NCI-H524 treated with DMSO at 0.1 percent for 48 hours (cell line): ENCODE measurements at places on chromosomes 5 and 9.

DNA sequence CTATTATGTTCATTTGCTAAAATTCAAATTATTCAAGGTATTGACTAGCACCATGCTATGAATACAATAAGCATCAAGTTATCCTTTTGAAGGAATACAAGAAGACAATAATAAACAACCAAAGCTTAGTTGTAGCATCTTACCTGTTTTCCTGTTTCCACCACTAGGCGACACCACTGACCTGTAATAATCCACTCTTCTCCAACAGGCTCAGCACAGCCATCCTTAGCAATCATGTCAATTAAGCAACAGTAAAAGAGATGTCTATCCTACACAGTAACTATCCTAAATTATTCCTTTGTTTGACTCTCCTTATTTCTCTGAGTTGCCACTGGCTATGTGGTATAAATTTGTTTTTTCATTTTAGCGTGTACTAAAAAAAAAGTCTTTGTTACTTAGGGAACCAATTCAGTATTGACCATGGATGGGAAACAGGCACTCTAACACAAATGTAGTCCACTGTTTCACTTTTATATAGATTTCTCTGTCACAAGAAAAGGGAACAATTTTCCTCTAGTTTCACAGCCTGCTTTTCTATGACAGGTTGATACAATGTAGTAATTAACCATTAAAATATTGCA lies 46.2 kb downstream of the PCA3 start:
- no peak for DNase-seq

GRCh38 chr5:11234501-11234911 lies 473.5 kb upstream of the DAP start:
- no peak for DNase-seq

DNA sequence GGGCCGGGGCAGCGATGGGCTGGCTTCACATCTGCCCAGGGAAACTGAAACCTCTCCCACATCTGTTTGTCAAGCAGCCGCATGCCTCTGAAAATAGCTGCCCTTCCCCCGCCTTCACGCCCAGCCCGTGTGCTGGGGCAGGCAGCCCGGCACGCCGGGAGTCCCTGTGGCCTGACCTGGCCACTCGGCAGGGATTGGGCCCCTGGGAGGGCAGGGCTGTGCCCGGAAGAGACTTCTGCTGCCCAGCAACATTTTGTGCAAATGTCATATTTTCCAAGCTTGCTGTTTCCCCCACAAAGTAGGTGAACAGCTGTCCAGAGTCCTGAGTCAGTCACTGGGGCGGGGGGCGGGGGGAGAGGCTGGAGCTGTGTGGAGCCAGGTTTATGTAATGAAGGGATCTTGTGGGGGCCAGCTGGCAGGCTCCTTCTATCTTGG lies 8.2 kb downstream of the COL27A1 start:
- DNase-seq = no peak

DNA sequence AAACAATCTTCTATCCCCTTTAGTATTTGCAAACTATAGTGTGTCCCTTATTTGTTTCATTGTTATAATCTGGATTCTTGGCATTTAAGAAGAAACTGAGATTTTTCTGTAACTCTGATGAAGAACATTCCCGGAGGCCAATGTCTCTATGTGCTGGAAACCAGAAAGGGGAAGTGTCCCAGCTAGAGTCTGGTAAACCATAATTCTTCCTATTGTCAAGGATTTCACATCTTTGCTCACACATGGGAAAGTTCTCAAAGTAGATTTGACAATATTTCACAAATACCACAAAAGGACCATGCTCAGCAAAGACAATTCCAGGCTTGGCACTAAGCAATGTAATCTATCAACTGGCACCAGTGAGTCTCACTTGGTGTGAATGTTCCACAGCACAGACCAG lies 146.8 kb downstream of the MUSK start:
- no peak for DNase-seq

DNA sequence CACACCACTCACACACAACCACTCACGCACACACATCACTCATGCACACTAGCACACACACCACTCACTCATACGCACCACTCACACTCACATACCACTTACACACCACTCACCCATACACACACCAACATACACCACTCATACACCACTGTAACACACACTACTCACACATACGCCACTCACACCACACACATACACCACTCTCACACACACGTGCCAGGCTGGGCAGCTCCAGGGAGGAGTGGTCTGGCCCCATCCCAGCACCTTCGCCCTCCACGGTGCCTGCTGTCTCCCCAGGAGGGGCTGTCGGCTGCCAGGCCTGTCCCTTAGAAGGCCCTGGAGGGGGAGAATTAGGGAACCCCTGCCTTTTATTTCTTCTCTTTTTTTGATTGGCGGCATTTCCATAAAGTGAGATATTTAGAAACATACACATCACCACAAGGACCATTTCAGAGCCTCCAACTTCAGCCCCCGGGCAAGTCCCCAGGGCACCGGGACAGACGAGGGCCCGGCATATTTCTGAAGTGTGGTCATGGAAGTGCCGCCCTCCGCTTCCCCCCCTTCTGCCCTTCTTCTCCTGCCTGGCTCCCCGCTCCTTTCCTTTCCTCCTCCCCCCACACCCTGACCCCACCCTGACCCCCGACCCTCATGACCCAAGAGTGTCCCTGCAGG lies 6.3 kb upstream of the ASB6 start:
- no peak for DNase-seq

GRCh38 chr9:105299190-105299854 lies 54.9 kb downstream of the SLC44A1 start:
- DNase-seq = no peak

- peak; percentile 35 for DNase-seq
Observed at GRCh38 chr5:4879693-4880303, 260.3 kb upstream of the ADAMTS16 start.

GRCh38 chr5:157100140-157100679 lies 8.6 kb downstream of the HAVCR2 start:
- no peak for DNase-seq

- no peak for DNase-seq
Observed at GRCh38 chr5:171745602-171746001, 40.0 kb upstream of the SMIM23 start.

- DNase-seq = no peak
Observed at GRCh38 chr5:62742207-62742606, 163.6 kb downstream of the LRRC70 start.

DNA sequence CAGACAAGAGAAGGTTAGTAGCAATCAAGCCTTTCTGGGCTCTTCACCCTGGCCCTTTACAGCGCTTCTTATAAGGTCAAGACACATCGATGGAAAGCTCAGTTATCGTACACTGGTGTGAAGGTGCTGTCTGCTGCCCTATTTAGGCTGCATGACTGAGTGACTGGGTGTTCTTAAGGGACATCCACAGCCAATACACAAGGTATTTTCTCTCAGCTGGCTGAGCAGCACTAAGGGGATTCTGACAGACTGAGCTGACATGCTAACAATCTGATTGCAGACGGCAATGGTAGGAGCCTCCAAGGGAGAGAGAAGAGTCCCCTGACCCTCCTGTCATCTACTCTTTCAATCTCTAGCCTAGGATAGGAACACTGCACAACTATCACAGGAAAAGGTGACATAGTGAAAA lies 577.9 kb downstream of the ISL1 start:
- no peak for DNase-seq

- DNase-seq = no peak
Observed at GRCh38 chr9:124218438-124218982, 39.2 kb upstream of the NEK6 start.

DNA sequence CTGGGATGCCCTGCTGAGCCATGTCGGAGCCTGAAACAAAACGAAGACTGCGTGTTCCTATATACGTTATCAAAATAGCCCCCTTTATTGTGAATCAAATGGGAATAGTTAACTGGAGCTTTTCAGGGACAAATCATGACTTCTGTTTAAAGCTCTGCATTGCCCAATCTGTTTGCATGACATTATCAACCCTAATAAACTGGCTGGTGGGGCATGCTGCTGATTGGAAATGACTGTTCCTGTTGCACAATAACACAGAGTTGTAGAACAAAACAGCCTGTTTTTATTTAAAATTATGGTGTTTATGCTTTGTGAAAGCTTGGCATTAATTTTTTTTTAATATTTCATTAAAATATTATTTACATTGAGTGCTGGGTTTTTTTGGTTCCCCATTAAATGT lies 215.5 kb downstream of the TMEM167A start:
- DNase-seq = no peak

GRCh38 chr9:96360976-96361375 lies 22.5 kb downstream of the SLC35D2 start:
- no peak for DNase-seq

DNA sequence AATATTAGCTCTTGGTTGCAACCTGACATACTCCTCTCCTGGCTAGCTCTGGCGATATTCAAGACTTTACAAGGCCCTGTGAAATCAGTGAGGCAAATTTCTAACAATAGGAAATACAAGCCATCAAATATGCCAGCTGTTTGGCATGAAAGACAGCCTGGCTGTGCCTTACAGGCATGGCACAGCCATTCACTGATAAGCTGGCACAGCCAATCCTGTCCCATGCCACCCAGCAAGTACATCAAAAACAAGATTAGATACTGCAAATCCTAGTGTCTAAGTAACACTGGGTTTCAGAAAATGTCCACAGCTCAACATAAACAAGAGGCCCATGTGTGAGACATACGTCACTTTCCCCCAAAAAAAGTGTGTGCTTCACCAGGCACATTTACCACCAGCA lies 1045.8 kb upstream of the DMAC1 start:
- DNase-seq = no peak

GRCh38 chr5:25944786-25945185 lies 1093.6 kb downstream of the CDH9 start:
- no peak for DNase-seq

GRCh38 chr5:118891252-118891651 lies 97.1 kb downstream of the DTWD2 start:
- DNase-seq = peak; percentile 76

- DNase-seq = no peak
Observed at GRCh38 chr5:66197764-66198405, 53.8 kb downstream of the SREK1 start.

DNA sequence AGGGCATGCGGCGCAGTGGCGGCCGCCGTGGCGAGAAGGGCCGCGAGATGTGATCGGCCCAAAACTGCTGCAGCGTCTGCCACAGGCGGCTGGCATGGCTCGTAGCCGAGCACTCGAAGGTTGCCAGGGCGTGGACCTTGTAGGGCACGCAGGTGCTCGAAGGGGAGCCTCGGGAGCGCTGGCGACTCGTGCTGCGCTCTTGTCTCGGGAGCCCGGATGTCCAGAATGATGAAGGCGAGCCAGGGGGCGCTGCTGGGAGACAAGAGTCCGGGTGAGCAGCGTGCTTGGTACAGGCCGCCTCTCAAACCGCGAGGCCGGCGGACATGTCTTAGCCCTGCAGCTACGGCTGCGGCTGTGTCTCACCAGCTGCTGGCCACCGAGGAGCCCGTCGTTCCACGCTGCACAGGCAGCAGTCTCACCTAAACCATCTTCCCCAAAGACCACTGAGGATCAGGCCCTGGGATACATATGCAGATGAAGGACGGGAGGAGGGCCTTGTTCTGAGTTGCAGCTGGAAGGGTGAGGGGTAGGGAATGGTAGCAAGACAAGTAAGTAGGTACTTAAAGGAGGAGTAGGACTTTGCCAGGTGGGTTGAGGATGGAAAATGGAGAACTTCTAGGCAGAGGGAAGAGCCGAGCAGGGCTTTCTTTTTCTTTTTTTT lies 1.7 kb downstream of the CBY3 start:
- no peak for DNase-seq

- DNase-seq = peak; percentile 42
Observed at GRCh38 chr5:124677374-124678351, 68.8 kb downstream of the ZNF608 start.

DNA sequence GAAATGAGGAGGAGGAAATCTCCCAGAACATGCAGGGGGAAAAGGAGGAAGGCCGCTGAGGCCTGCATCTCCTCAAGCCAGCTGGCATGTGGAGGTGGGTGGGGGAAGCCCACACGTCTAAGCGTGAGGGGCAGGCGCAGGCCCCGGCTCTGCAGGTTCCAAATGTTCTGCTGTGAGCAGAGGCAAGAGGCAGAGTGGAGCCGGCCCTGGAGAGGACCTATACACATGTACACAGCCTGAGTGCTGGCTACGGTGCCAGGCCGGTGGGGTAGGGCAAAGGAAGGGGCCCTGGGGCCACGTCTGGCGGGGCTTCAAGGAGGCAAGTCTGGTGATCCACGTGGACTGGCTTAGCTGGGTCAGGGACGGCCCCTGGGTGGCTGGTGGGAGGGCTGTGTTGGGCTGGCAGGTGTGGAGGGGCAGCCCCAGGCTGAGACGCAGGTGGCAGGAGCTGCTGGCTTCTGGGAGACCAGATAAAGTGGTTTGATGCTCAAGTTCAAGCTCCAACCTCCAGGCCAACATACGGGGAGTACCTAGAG lies 26.4 kb downstream of the LPCAT1 start:
- DNase-seq = no peak

GRCh38 chr9:129572517-129572916 lies 48.4 kb downstream of the C9orf50 start:
- DNase-seq = no peak

DNA sequence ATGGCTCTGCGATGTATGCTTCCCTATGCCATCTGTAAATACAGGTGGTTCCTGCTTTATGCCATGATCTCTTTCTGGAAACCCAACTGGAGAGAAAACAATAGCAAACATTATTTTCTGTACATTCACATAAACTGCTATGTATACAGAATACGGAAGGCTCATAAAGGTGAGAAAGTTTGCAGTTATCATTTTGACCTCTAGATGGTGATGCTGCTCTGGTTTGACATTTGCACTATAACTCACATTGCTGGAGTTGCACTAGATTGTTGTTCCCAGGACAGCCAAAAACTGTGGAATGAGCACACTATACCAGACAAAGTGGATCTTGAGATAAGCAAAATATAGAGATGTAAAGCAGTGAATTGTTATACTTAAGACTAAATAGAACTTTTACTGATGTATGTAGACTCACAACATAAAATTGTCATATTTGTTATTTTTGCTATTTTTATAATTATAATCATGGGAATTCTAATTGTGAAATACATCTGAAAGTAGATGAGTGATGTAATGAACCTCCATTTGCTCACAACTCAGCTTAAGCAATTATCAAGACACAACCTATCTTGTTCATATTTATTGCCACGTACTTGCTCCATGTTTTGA lies 246.5 kb downstream of the PTPRD start:
- no peak for DNase-seq

DNA sequence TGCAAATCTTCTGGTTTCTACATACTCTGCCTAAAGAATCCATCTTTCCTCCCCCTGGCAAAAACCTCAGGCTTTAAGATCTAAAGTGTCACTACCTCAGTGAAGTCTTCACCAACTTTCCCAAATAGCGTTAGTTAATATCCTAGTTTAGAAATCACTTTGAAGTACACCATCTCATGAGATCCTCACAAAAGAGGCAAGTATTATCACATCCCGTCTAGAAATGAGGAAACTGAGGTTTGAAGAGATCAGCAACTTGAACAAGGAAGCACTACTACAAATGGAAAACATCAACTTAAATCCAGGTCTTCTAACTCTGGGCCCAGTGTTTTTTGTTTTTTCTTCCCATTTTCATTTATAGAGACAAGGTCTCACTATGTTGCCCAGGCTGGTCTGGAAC lies 4.6 kb downstream of the AP3B1 start:
- no peak for DNase-seq

GRCh38 chr5:172395483-172395882 lies 58.8 kb downstream of the SH3PXD2B start:
- DNase-seq = no peak

GRCh38 chr5:53023969-53024368 lies 34.8 kb downstream of the ITGA2 start:
- no peak for DNase-seq

GRCh38 chr5:149824120-149824519 lies 94.0 kb downstream of the PPARGC1B start:
- no peak for DNase-seq

- no peak for DNase-seq
Observed at GRCh38 chr9:21837501-21837900, 35.1 kb downstream of the MTAP start.

GRCh38 chr5:99369797-99370593 lies 441.2 kb upstream of the CHD1 start:
- DNase-seq = no peak
